ENCODE measurements at places on chromosomes 1 and 21. TPM values are rescaled to one million over a fixed set of nuclear protein-coding genes. Genes with fewer than 3 reads are reported as not detected.

The SPRR2F gene
- not detected for total RNA-seq

The IGSF5 gene
- 3.2 TPM for total RNA-seq

The GSTM3 gene
- 121 TPM for total RNA-seq

The SNX27 gene
- total RNA-seq, result 30.6 TPM

The CHIA gene
- not detected for total RNA-seq

The LRRN2 gene
- 1.5 TPM for total RNA-seq

The NDUFV3 gene
- 61.0 TPM for total RNA-seq

The C1orf146 gene
- total RNA-seq, result not detected

The LIPI gene
- not detected for total RNA-seq

The CFHR2 gene
- not detected for total RNA-seq

The AGMAT gene
- total RNA-seq, result 0.11 TPM

The UBQLN4 gene
- 33.5 TPM for total RNA-seq

The TMEM52 gene
- total RNA-seq, result 1.2 TPM

The CD84 gene
- total RNA-seq, result 3.4 TPM
